ENCODE measurements at places on chromosomes 4 and X.

GRCh38 chrX:134362560-134363089, 97.3 kb upstream of the HPRT1 start:
- no peak for DNase-seq

DNA sequence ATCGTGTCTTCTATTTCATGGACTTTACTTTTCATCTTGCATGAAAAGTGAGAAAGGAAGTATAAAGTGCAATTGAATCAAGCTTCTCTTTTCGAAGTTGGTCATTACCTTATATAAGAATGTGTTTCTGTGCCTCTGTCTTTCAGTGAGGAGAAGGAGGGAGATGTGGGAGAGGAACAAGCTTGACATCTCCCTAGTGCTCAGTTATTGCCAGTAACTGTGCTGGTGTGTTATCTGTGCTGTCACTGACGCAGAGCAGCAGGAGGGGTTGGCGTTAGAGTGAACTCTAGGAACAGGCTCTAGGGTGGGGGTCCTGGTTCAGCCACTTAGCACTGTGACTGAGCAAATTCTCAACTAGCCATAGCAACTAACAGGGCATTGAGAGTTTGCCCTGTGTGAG, 34.0 kb upstream of the TBC1D9 start:
- no peak for DNase-seq

GRCh38 chr4:51858605-51859202, 15.8 kb downstream of the DCUN1D4 start:
- DNase-seq: no peak

- DNase-seq: no peak
Observed at GRCh38 chrX:19728915-19729314, 158.5 kb downstream of the SH3KBP1 start.
